ENCODE measurements at places on chromosomes 7 and 10.

GRCh38 chr10:34811968-34812514 lies 3.1 kb downstream of the PARD3 start:
- DNase-seq, result no peak

DNA sequence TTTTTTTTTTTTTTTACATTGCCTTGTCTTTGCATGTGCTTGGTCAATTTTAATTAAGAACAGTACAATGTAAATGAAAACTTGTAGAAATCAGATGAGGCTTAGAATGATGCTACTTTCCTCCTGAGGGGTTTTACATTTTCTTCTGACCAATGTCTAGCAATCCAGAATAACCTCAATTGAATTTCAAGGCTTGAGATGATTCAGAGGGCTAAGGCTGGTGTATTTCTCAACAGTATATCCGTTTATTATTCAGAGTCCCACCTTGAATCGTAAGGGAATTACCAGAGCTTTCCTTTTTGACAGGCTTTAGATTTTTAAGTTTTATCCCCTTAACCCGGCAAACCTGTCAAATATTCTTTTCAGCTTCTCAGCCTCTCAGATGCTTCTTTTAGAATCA lies 231.2 kb upstream of the STK17A start:
- no peak for DNase-seq

GRCh38 chr10:78775891-78776290 lies 292.9 kb upstream of the ZMIZ1 start:
- DNase-seq, result no peak

GRCh38 chr7:139394540-139394939 lies 34.8 kb downstream of the LUC7L2 start:
- DNase-seq, result no peak

- DNase-seq, result no peak
These were observed 11.7 kb downstream of the FBXW4 start for GRCh38 chr10:101683276-101683675.

DNA sequence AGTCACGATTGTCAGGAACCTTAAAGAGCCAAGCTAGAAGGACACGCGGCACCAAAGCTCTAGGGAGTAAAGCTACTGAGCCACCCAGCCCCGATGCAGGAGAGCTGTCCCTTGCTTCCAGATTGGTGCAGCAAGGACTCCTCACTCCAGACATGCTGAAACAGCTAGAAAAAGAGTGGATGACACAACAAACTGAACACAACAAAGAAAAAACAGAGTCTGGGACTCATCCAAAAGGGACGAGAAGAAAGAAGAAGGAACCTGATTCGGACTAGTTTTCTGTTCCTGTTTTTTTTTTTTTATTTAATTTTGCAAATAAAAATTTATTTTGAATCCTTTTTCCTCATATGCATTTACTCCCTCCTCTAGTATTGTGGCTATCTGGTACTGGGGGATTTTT lies 11.4 kb upstream of the HKDC1 start:
- DNase-seq, result no peak

- DNase-seq, result no peak
These were observed 153.2 kb downstream of the NRBF2 start for GRCh38 chr10:63286340-63286739.

DNA sequence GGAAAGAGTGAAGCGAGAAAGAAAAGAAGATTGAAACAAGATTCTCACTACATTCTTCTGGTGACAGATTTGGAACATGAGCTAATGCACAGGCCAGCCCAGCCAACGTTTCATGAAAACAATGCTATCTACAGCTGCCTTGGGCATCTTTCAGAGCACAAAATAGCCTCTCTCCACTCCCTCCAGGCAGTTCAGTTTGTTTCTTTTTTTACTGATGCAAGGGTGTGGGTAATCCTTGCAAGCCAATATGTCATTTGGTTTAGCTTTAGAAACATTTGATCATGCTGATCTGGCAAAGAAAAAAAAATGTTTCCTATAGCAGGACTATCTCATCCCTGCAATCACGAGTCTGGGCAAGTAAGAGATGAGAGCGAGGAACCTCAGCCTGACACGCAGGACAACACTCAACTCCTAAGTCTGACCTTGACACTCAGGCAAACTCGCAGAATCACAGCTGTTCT lies 35.9 kb downstream of the SVIL start:
- no peak for DNase-seq

GRCh38 chr7:67407392-67408071 lies 410.9 kb downstream of the TYW1 start:
- no peak for DNase-seq

- no peak for DNase-seq
These were observed 152.8 kb downstream of the FOXP2 start for GRCh38 chr7:114567416-114567815.

DNA sequence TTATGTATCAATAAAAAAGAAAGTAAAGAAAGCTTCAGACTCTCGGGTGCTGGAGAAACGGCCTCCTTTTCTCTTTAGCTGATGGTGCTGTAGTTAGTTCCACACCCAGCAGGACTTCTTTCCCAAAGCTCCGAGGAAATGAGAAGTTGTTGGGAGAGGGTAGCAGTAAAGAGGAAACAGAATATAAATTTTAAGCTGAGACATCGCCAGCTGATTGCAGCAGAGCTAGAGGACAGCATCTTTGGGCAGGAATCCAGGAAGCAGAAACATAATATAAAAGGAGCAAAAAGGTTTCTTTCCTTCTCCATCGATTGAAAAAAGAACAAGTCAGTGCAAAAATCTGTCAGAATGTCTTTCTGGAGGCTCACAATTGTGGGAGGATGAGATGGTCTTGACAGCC lies 616.9 kb upstream of the FOXK1 start:
- DNase-seq, result no peak

GRCh38 chr7:67786021-67786420 lies 789.4 kb downstream of the TYW1 start:
- DNase-seq, result no peak

DNA sequence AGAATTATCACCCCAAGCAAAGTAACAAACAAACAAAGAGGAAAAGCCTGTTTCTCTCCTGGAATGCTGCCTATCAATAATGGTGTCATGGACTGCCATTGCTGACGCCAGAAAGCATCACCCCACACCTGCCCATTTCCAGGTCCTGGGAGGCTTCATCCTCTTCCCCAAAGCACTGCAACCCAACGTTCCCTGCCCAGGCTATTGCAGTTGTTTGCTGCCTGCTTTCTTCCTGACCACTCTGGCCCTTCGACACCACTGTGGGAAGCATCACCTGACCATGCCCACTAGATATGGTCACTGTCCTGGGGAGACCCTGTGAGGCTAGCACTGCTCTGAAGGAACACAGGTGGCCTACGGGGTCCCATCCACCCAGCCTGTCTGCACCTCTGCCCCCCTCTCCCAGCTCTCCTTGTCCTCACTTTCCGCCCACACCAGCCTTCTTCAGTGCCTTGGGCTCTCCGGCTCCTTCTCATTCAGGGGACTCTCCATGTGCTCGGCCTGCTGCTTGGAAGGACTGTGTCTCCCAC lies 439.6 kb downstream of the GLRX3 start:
- no peak for DNase-seq

GRCh38 chr10:77319557-77319956 lies 318.1 kb downstream of the KCNMA1 start:
- no peak for DNase-seq

DNA sequence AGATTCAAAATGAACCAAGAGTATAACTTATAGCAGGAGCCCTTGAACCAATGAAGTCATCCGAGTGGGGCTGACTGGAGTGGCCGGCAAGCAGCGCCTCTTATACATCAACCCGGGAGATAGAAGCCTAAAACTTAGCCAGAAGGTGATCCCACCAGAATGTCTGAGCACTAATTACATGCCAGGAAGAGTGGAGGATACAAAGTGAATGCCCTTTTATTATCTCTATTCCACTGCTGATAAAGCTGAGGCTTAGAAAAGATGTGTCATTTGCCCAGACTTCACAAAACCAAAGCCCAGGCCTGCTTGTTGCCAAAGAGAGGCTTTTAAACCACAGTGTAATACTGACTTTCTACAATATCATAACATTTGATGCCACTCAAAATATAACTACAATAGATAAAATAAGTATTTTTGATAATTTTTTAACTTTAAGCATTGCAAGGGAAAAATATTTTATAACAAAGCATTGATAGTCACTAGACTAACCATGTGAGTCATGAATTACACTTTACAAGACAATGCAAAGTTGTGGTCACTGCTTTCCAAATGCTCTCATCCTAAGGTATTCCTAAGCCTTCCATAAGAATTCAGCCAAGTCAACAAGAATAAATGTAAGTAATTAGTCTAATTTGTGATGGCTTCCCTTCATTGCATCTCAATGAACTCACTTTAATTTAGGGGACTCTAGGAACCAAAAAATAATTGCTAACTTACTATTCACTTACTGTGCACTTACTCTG lies 58.6 kb upstream of the ARID5B start:
- DNase-seq, result no peak

DNA sequence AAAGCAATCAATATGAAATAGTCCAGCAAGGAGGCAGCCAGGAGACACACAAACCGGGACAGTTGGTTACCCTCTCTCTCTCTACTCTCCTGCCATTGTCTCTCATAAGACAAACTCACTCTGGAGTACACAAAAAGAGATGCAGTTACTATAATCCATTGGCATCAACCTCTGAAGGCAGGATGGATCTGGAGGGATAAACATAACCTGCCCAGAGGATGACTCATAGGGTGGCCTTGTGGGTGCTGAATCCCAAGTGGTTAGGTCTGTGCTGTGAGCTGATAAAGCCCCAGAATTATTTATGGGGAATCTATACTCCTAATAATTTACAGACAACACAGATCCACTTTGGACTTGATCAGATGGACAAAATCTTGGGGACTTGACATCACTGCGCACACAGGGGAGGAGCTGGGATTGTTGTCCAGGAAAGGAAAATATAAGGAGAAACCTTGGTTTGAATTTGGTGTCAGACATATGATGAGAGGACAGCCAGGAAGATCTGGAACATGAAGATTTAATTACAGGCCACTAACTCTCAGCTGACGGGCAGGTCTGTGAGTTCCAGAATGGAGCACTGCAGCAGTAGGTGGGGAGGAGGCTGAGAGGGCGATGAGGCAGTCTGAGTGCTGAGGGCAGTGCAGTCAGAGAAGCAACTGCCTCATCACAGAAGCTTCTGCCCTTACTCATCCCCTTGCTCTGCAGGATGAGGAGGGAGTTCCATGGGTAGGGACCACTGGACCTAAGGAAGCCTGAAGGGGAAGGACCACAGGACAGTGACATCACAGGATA lies 113.9 kb upstream of the PRSS58 start:
- no peak for DNase-seq

DNA sequence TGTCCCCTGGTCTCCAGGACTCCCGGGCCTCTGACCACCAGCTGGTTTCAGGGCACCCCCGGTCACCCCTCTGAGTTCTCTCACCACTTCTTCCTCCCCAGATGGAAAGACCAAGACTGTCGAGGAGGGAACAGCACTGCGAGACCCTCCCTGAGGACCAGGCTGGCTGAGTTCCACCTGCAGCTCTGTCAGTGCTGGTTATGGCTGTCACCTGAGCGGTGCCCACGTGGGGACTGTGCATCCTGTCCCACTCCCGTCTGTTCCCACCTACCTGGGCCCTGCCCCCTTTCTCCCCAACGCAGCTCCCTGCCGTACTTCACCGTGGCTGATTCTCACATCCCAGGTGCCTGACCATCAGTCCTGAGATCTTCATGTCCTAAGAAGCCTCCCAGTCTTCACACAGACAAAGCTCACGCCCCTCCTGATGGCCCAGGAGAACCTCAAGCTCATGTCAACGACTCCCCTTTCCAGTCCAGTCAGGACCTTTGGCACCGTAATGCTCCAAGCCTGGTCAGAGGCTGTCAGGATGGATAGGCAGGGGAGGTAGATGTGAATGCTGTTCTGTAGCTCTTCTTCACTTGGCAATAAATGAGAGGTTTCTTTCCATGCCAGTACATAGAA lies 159.7 kb downstream of the USP6NL start:
- no peak for DNase-seq

DNA sequence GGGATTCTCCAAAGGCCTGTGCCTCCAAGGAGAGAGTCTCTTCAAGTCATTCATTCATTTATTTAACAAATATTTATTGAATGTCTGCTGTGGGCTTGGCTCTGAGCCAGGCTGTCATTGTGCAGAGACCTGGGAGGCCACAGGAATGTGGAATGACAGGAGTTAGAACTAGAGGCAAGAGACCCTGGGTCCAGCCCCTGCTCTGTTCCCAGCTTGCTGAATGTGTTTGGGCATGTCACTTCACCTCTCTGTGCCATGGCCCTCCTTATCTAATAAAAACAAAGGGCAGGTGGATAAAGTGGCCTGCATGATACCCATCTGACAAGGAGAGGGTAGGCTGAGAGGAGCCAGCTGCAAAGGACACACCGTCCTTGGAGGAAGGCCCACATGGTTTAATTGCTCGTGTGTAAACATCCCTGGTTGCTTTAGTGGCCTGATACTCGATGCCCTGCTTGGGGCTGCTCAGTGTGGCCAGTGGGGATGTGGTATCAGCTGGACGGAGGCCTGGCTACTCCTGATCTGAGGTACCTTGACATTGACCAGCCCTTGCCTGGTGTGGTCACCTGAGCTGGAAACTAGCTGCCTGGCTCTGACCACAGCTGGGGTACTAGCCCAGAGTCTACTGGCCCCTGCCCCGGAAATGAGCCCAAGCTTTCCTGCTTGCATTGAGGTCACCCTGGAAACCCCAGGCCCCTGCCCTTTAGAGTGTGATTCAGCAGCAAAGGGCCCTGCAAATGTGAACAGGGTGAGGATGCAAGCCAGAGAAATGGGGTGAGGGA lies 116.2 kb downstream of the CDH23 start:
- DNase-seq, result no peak

- DNase-seq, result no peak
These were observed 34.0 kb upstream of the EZH2 start for GRCh38 chr7:148918058-148918596.

- no peak for DNase-seq
These were observed 151.6 kb upstream of the SLC26A5 start for GRCh38 chr7:103597606-103598005.

DNA sequence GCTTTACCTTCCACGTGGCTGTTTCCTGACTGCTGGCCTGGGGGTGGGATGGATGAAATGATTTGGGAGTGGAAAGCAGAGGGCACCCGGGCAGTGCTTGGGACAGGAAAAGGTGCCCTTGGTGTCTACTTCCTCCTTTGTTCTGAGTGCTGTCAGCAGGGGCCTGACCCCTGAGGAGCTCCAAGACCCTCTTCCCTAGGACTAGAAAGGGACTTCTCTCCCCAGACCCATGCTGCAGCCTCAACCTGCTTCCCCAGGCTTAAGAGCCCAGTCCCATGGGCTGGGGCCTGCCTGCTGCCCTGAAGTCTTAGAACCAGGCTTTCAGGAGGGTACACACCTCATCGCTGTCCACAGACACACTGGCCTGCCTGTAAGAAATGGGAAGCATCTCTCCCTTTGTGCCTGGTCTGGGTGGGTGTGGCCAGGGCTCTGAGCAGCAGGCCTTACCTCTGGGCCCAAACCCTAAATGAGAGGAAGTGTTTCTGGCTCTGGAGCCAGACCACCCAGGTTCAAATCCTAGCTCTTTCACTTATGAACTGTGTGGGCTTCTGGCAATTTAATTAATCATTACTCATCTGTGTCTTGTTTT lies 12.9 kb downstream of the CDH23 start:
- no peak for DNase-seq

All from GM12878 (cell line).